ENCODE measurements at places on chromosomes 5 and 9.

GRCh38 chr5:32018476-32019436 lies 155.4 kb downstream of the GOLPH3 start:
- DNase-seq, result no peak

- DNase-seq, result no peak
Observed at GRCh38 chr9:121269642-121270254, 1.8 kb downstream of the GSN start.

GRCh38 chr9:89984214-89984613 lies 379.4 kb downstream of the GADD45G start:
- DNase-seq, result no peak

GRCh38 chr9:7778851-7779600 lies 20.6 kb downstream of the DMAC1 start:
- no peak for DNase-seq

GRCh38 chr5:20055301-20055700 lies 67.3 kb upstream of the CDH18 start:
- no peak for DNase-seq

- no peak for DNase-seq
Observed at GRCh38 chr9:33637881-33638280, 113.8 kb downstream of the ANKRD18B start.

- no peak for DNase-seq
Observed at GRCh38 chr5:142837081-142837725, 67.0 kb downstream of the ARHGAP26 start.

DNA sequence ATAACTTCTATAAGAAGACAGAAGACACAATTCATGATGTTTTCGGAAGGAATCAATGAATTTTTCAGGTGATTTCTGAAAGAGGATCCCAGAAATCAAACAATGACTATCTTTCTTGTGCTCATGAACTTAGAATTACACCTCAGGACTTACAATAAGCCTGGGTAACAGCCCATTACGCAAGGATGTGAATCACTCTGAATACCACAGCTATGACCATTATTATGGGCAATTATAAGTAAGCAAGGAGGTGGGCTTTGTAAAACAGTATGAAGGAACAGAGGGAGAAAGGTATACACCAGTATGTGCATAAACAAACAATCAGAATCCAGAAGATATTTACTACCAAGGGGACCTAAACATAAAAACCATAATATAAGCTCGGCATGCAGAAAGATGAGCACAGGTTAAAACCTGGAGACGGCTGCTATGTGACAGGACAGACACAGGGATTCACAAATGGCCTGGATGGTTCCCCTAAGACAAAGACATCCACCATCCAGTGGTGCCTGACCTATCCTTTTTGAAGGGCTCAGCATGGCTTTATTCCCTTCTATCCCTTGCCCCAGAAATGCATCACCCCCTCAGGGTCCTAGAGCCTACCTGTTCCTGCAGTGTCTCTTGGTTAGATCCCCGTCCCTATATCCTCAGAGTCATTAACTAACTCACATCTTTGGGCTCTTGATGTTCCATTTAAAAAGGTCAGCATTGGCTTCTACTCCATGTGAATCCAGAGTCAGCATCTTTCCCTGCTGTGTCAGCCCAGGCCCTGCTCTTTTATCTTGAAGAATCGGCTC lies 21.8 kb upstream of the PPP2CA start:
- DNase-seq, result no peak

GRCh38 chr5:176776141-176776865 lies 34.1 kb upstream of the UNC5A start:
- DNase-seq, result no peak

DNA sequence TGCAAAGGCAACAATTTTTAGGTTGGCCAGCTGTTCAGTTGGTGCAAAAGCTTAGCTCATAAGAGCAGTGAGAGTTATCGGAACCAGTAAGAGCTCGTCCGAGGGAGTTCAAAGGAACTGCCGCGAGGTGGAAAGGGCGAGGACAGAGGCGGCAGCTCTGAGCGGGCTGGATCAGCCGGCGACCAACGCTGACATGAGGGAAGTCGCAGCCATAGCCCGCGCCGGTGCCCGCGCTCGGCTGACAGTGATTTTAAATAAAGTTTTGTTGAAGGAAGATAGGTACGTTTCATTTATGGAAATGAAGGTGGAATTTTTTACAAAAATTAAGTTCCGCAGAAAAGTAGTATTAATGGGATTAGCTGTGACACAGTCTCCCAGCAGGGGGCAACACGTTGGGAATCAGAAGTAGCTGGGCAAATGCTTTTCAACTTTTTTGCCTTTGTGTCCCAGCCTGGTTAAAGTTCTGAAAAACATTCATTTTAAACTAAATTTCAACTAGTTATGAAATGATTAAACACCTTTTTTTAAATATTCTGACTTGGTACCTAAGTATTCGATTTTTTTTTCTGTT lies 43.2 kb downstream of the FBXO4 start:
- peak; percentile 3 for DNase-seq

DNA sequence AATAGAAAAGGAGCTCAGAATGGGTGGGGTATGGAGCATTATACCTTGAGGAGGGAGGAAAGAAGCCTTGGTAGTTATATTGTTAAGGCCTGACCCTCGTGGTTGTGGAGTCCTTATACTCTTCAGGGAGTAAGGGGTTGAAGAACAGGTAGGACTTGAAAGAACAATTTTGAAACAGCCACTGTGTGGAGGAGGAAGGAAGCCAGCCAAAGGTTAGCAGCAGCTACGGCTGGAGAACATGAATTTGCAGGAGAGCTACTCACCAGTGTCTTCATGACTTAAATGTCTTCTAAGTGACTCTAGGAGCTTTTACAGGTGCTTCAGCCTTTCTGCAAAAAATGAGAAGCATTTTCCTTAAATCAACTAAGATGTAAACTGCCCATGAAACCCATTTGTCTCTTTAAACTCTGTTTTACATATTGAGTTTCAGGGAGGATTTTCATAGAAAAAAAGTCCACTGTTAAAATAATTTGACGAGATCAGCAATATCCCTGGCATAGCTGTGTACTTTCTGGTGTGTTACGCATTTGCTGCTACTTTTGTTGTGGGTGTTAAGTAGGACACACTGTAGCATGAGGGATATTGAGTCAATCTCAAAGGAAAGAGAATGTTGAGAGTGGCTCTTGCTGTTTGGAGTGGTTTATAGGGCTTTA lies 110.6 kb upstream of the ELL2 start:
- no peak for DNase-seq

GRCh38 chr9:135990468-135991429 lies 29.6 kb upstream of the UBAC1 start:
- DNase-seq, result peak; percentile 27

- DNase-seq, result no peak
Observed at GRCh38 chr9:12162181-12162815, 530.9 kb upstream of the TYRP1 start.

GRCh38 chr5:132385326-132386105 lies 16.0 kb downstream of the SLC22A5 start:
- no peak for DNase-seq

DNA sequence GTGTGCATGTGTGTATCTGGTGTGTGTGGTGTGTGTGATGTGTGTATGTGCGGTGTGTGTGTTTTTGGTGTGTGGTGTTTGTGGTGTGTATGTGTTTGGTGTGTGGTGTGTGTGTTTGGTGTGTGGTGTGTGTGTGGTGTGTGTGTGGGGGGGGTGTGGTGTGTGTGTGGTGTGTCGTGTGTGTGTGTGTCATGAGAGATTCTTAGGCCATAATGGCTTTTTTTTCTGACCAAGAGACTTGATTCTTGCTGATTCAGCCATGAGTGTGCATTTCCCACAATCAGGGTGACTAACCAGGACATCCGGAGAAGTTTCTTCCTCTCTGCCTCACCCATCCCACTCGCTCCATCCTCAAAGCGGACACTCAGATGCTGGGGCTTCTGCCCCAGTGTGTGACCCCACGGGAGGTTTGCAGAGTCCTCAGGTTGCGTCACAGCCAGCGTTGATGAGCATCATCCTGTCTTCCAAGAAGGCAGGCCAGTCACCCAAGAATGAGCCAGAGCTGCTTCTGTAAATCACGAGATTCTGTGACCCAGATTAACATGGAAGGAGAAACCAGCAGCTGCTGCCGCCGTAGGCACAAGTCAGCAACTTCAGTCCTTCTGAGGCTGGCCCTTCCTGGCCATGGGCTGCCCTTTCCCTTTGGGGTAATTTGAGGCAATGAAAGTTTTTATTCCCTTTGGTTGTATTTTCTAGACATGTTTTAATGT lies 12.5 kb upstream of the CTSL start:
- DNase-seq, result no peak

GRCh38 chr9:5715548-5716127 lies 86.7 kb downstream of the RIC1 start:
- DNase-seq, result no peak

GRCh38 chr5:159286420-159287035 lies 23.4 kb downstream of the UBLCP1 start:
- no peak for DNase-seq

- DNase-seq, result no peak
Observed at GRCh38 chr5:111585946-111586345, 73.6 kb upstream of the STARD4 start.

DNA sequence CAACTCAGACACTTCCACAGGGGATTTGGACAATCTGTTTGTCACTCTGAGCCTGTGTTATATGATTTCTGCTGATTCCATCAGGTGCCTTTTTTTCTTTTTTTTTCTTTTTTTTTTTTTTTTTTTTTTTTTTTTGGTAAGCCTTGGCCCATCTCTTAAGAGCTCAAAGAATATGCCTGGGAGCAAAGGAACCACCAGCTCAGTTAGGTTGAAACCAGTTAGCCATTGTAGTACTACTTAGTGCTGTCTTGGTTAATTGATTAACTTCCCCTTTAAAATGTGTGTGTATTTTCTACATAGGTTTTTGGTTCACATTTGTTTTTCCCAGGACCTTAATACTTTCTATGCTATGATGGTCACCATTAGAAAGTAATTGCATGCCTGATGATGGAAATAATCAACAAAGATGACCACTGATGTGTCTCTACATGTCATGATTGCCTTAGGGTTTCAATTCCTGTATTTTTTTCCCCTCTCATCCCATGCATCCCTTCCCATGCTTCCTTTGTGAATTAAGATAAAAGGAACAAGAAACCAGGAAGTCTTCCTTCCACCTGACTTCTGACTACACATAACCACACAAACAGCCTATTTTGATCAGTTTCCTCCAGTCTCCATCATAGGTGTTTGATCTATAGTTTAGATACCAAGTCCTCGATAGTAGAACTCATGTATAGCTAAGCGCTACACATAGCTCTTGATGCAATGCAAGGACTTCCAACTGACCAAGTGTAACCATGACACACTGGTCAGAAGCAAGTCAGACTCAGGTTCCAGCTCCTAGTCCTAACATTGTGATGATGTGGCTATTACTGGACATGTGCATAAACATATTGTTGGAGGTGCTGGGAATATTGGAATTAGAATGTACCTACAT lies 306.1 kb downstream of the EFNA5 start:
- DNase-seq, result no peak

DNA sequence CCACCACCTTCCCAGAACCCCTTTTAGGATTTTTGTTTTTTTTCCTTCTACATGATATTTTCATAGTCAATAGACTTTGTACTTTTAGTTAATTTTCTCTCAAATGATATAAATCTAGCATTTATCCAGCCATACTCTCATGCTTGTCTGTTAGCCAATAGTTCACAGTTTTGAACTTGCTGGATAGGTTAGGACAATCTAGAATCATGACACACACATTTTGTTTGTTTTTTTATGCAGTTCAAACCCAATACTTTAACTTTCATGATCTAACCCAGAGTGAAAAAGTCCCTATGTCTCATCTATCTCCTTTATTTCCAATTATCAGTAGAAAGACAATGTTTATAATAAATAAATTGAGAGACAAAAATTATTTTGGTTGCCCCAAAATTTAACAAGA lies 509.7 kb upstream of the DMAC1 start:
- DNase-seq, result no peak

GRCh38 chr5:1409381-1410110 lies 35.7 kb downstream of the SLC6A3 start:
- no peak for DNase-seq

DNA sequence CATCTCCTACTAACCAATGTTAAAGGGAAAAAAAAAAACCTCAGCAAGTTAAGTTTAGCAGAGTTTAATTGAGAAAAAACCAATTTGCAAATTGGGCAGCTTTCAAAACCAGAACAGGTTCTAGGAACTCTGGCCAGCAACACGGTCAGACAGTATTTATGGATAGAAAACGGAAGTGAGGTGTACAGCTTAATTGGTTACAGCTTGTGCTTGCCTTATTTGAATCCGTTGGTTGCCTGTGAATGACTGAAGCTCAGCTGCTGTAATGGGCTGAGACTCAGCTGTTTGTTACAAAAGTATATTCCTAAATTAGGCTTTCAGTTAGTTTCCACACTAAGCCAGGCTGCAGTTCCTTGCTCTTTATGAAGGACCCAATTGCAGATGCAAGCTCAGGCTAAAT lies 217.0 kb downstream of the SREK1 start:
- DNase-seq, result no peak

DNA sequence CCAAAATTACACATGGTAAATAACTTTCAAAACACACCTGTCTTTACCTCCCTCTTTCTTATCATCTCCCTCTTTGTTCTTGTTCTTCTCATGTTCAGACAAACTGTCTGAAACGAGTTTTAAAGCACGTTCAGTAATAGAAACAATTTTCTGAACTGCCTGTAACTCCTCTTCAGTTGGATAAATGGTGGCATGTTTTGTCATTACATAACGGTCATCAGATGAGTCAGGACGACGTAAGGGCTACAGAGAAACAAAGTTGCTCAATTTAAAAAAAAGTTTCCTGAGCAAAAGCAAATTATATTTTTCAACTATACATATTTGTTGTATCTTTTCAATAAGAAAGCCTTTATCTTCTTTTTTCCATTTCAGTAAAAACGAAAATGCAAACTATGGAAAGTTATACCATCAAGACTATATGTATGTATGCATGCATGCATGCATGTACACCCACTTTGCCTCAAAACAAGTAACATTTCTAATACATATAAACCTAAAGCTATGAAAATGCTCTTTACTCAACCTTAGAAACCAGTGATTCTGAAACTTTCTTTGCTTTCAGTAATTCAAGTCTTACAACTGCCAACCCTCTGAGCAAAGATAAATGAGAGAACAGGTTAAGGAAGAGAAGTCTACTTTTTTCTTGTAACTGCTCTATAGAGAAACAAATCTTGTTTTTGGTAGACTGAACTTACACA lies 56.0 kb downstream of the ZFR start:
- DNase-seq, result no peak

DNA sequence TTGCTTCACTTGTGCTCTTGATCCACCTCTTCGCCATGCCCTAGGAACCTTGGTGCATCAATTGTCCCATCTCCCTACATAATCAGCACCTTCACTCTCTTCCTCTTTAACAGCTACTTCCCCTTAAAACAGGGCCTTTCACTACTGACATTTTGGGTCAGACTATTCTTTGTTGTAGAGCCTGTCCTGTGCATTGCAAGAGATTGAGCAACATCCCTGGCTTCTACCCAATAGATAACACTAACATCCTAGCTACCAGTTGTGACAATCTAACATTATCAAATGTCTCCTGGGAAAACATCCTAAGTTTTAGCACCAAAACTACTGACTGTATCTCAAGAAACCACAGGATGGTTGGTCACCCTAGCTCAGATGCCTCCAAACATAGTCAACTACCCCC lies 854.3 kb upstream of the DMAC1 start:
- DNase-seq, result no peak
